Pons (tissue), 1 donor: ENCODE measurements at places on chromosomes 12 and 14.

DNA sequence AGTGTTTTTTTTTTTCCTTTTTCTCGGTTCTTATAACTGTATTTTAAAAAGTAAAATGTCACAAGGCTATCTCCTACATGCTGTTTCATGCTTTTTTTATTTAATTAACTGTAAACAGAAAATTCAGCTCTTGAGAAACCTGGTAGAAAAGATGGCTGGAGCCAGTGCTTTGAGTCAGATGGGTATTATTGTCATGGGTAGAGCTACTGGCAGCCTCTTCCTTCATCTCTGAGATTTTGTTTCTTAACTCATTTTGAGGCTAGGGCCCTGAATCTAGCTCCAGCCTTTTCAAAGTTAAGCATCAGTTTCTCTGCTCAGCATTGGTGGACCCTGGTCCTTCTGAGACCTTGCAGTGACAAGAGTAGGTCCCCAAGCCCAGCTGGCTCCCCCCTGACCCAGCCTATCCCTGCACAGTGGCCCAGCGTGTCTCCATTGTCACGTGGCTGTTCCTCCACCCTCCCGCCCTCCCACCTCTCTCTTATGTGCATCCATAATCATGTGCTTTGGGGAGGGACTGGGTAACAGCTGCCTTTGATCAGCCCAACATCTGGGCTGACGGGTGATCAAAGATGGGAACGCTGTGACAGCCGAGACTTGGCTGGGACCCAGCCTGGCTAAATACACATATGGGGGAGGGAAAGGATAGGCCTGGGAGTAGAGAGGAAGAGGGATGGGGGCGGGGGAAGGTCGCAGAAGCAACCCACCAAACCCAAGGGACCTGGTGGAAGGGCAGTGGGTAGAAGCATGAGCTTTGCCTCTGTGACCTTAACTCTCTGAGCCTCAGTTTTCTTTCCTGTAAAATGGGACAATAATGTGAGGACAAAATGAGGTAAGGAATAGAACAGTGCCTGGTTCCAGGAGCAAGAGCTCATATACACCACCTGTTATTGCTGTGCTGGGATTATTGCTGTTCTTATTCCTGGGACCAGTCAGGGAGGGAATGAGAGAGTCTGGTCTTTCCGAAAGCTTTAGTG, 24.4 kb upstream of the RBM19 start:
- DNase-seq: no peak

DNA sequence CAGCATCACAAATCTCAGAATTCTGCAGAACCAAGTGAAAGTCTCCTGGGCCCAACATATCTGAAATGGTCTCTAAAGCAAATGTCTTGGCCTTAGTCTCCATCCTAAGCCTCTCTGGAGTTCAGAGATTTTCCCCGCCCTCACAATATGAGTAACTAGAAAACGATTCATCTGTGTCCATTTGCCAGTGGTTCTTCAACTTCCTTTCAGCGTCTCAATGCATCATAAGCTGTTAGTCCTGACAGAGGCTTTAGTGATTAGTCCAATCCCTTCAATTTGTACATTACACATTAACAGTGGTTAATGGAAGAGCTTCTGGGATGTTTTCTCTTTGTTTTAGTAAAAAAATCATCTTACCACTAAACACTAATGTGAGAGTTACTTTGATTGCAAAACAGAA, 17.4 kb downstream of the NPC2 start:
- no peak for DNase-seq

DNA sequence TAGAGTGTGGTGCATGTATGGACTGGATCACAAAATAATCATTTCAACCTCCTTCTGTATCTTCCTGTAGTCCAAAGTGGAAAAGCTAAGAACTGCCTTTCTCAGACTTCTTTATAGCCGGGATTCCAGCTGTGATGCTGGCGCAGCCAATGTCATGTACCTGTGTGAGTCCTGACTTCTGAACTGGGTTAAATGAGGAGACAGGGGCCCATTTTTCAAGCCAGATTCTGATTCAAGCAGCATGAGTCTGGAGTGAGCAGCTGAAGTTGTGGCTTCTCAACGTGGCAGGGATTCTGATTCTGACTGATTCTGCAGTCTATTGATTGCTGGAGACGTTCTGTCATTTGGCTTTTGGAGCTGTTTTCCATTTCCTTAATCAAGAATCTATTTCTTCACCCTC, 111.2 kb downstream of the ST8SIA1 start:
- DNase-seq: peak; percentile 17

- DNase-seq: peak; percentile 43
These were observed 630 bp downstream of the ALDH1L2 start for GRCh38 chr12:105083551-105084105.

DNA sequence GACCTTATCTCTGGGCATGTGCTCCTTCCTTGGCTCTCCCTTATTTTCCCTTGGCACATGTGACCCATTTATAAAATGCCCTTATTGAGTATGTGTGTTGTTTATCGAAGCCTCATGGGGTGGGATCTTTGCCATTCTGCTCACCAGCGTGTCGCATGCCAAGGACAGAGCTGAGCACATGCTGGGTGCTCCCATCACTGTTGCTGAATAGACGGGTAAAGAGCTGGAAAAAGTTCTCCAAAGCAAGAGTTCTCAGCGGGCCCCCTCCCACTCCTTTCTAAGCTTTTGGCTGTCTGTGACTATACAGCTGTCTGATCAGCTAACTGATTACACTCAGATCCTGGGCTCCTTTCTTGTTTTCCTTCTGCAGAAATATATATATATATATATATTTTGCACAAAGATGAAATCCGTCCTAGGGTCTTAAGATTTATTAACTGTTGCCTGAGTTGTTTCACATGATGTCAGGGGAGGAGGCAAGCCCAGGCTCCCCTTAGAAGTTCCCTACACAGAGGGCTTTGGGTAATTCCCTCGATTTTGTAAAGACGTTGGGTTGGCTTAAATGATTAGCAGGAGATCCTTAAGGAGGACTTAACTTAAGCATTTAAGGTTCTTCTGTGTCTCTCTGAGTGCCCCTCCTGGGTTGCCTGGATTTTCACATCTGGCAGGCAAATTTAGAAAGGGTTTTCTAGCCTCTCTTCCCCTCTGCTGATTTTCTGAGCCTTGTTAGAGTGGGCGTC, 71.6 kb downstream of the TMEM132C start:
- DNase-seq: no peak

DNA sequence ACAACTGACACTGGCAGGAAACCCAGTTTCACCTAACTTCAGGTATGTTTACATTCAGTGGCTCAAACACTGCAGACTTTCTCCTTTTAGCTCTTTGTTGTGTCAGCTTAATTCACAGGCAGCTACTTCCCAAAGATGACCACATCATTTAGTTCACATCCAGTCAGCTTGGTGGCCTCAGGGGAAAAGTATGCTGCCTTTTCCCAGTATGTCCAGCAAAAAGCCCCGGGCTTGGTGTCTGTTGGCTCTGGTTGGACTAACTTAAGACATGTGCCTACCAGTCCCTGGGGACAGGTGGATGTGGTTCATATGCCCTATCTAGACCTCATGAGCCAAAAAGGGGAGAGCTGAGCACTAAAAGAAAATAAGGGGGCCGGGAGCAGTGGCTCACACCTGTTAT, 56.4 kb downstream of the GOLGA5 start:
- DNase-seq: no peak

DNA sequence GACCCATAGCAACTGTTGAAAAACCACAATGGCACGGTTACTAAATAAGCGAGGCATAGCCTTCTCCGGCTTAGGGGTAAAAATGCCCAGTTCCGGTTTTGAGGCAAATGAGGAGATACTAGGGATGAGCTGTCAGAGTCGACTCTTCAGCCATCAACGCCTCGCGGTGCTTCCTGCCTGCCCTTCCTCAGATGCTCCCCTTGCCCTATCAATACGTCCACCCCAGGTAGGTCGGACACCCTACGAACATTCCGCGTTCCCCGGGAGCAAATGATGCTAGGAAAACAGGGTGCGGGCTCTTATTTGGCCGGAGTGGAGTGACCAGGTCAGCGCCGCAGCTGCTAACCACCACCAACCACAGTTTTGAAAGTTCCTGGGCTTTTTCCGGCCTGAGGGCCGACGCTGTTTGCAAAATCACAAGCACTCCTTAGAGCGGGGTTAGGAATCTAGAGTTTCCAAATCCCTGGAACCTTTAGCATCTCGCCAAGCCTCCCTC, 1.2 kb downstream of the SRSF9 start:
- no peak for DNase-seq

- DNase-seq: no peak
These were observed 1.5 kb downstream of the KRT73 start for GRCh38 chr12:52616680-52617402.

- no peak for DNase-seq
These were observed 40.8 kb downstream of the ANO6 start for GRCh38 chr12:45256721-45257120.

GRCh38 chr14:93912782-93913181, 14.4 kb upstream of the FAM181A start:
- no peak for DNase-seq

DNA sequence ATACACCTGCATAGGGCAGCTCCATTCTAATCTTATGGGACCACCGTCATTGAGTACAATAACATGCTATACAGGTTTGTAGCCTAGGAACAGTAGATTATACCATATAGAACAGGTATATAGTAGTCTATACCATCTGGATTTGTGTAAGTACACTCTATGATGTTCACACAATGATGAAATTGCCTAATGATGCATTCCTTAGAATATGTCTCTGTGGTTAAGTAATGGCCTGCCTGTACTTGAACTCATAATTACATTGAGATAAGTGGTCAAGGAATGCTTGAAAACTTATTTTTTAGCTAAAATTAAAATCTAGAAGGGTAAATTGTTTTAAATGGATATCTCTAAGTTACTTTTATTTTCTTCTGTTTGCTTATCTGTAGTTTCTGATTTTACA, 152.7 kb downstream of the SRGAP1 start:
- no peak for DNase-seq

GRCh38 chr12:25958428-25959070, at the start of gene RASSF8:
Gene RASSF8, plus strand, starts transcription at chr12:25958682. Its CDS starts 96,662 bp downstream, at chr12:26055344.
- peak; percentile 57 for DNase-seq

GRCh38 chr12:13101821-13102375, 1.6 kb downstream of the GSG1 start:
- DNase-seq: peak; percentile 49

DNA sequence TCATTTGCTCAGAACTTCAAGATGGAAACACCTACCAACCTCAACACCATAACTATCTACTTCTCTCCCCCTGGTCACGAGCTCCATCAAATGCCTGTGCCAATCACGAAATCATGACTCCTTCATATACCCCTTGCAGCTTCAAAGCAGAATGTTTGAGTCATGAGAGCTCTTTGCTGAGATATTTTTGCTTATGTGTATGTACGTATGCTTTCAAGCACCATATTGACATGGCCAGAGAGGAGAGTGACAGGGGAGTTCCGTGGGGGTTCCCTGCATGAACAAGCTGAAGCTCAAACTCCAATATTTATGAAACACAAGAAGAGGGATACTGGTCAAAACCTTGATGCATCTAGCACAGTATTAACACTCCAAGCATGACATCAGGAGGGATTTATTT, 374.4 kb downstream of the DPF3 start:
- no peak for DNase-seq

DNA sequence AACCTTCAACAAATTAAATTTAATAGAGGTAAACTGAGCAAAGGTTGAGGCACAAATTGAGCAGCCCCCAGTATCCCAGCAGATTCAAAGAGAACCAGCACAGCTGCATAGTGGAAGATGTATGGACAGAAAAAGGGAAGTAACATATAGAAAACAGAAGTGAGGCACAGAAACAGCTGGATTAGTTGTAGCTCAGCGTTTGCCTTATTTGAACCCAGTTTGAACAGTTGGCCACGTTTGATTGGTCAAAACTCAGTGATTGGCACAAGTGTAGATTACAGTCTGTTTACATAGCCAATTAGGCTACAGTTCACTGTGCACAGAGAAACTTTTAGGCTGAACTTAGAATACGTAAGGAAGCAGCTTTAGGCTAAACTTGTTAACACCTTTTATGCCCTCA, 315.5 kb downstream of the RMST start:
- DNase-seq: no peak

DNA sequence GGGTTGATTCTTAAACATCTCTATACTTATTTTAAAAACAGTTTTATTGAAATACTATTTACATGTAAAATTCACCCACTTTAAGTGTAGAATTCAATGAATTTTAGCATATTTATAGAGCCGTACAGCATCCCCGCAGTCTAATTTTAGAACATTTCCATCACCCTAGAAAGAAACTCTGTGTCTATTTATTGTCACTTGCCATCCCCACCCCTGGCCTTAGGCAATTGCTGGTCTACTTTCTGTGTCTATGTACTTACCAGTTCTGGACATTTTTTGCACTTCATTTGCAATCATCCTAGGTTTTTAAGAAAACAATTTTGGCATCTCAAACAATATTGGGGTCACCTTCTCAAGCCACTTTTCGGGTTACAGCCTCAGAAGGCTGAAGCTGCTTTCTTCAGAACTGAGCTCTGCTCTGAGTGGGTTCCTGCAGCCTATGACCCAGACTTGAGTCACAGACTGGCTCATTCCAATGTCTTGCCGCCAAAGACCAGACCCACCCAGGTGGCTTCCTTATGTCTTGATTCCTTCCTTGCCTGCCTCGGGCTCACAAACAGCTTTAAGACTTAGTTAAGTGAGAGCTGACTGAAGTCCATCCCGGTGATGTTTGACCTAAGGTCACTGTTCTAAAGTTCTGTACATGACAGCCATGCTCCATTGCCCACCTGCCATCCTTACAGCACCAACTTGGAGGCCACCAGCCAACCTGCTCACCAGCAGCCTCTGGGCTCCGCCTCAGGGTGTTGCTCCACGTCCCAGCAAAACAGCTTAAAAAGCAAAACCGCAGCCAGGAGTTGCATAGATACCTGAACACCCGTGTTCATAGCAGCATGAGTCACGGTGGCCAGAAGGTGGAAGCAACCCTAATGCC, 131.5 kb downstream of the CHST11 start:
- DNase-seq: no peak

DNA sequence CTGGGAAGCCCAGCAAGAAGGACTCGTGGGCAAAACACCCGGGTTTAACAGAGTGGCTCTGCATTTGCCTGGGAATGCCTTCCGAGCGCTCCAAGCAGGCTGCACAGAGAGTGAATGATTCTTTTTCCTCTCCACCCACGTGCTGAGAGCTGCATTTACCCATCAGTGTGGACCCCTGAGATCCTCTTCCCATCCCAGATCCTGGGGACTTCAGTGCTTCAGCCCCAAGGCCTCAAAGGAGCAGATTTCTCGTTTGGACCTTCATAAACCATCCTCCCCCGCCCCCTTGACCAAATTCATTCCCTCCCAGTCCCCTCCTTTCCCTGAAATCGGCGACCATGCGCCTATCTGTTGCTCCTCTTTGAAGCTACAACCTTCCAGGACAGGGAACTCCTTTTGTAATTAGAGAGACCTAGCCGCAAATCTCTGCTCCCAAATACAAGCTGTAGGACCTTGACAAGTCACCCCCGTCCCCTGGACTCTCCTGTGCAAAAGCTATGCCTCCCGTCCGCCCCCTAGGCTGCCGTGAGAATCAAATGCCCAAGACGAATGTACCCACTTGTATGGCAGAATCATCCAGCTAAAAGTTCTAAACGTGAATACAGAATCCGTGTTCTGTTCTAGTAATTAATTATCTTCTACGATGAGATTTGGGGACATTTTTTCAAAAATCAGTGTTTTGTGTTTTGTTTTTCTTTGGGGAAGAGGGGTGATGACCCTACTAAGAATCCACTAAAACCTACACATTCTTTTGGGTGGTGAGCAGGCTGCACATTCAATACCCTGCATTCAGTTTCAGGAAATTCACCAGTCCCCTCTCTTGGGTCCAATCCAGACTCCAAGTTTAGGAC, 8.8 kb downstream of the TBX5 start:
- DNase-seq: no peak
